ENCODE measurements at places on chromosomes 5 and 9.

- no peak for DNase-seq
These were observed 24.2 kb upstream of the CFAP157 start for GRCh38 chr9:127682351-127683136.

DNA sequence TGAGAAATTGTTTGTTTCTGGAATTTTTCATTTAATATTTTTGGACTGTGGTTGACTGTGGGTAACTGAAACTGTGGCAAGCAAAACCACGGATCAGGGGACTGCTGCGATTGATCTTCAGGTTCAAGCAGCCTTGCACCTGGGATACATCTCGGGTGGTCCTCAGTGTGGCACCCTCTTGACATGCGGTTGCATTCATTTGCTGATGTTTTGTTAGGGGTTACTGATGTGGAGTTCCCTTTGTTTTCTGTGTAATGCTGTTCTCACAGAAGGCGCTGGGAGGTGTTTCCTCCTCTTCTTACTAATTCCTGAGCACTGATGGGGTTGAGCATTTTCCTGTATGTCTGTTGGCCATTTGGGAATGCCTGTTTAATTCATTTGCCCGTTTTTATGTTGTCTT, 60.4 kb downstream of the EHMT1 start:
- DNase-seq, result no peak

DNA sequence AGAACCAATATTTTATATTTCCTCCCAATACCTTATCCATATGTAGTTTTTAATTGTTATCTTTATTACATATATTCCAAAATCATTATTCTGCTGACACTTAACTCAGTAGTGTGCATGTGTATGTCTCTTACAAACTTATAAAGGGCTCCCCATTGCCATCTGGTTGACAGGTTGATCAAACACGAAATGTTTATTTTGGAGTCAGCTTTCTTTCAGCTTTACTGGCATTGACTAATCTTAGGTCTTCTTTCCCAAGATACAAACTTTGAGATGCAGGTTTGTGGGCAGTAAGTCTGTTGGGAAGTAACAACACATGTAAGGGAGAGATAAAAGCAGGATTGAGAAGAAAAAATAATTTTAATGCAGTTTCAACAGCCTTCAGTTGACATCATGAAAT, 716.0 kb upstream of the CHD1 start:
- DNase-seq, result no peak

DNA sequence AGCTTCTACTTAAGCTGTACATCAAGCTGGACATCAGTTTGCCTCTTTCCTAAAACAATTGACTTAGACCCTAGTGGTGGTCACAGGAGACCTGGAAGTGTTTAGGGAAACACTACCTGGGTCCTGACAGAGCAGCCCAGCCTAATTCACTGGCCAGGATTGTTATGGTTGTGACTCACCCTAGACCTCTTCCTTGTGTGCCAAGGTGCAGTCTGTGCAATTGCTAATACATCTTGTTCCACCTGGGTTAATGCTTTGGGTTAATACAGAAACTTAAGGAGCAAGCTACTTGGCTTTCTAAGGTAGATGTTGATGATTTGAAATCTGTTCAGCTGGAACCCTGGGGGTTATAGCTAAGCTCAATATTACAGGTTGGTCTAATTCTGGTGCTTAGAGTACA, 48.7 kb upstream of the SLC46A2 start:
- no peak for DNase-seq

DNA sequence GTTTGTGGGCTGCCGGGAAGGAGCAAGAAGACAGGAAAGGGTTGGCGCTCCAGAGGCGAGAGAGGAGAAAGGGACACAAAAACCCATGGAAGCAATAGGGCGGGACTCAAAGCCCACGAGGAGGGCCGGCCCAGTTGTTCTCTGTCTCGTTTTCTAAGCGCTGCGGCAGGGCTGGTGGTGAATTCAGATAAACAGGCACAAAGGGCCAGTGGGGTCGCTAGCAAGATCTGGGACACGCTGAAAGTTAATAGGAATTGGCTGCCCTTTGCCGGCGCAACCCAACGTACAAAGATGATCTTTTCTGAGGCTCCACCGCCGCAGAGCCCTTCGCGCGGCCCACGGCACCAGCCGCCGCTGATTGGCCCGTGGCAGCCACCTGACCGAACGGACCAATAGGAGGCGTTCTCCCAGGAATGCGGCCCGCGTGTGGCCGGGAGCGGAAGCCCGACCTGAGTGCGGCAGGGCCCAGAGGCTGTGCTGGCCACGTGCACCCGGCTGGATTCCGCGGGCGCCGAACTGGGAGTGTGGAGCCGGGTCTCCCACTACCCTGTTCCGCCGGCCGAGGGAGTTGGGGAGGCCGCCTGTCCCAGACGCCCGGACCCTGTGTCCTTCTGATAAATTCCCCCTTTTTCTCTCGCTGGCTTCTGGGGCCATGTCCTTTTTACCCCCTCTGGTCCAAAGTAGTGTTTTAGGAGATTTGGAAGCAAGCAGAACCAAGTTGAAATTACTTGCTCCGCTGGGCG, 16.8 kb upstream of the NSD1 start:
- DNase-seq, result peak; percentile 28

GRCh38 chr9:117873664-117874063, 169.5 kb downstream of the TLR4 start:
- no peak for DNase-seq

DNA sequence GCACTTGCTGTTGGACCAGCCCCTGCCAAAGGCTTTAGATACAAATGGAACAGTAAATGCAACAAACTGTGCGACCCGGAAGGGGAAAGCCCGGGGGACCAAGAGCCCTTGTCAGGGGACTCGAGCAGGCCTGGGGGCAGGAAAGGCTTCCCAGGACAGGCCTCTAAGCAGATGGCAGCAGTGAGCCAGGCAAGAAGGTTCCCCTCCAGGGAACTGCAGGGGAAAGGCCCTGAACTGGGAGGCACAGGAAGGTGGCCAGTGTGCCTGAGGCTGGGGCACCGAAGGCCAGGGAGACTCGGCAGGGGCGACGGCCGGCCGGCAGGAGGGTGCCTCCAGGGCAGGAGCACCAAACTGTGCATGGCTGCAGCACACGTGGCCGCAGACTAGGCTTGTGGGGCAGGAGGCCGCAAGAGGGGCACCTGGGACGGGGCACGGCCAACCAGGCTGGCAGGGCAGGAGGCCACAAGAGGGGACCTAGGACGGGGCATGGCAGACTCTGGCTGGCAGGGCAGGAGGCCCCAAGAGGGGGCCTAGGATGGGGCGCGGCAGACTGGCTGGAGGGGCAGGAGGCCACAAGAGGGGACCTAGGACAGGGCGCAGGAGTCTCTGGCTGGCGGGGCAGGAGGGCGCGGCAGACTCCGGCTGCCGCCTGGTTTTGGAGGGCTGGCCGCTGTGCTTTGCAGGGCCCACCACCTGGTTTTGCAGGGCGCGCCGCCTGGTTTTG, 10.0 kb downstream of the VAV2 start:
- no peak for DNase-seq

- peak; percentile 18 for DNase-seq
These were observed 1.9 kb downstream of the CEL start for GRCh38 chr9:133063500-133064231.

GRCh38 chr5:21834863-21835262, 1018.3 kb downstream of the CDH12 start:
- DNase-seq, result no peak

- DNase-seq, result peak; percentile 96
These were observed 1.3 kb upstream of the RNF208 start for GRCh38 chr9:137223078-137223970.

DNA sequence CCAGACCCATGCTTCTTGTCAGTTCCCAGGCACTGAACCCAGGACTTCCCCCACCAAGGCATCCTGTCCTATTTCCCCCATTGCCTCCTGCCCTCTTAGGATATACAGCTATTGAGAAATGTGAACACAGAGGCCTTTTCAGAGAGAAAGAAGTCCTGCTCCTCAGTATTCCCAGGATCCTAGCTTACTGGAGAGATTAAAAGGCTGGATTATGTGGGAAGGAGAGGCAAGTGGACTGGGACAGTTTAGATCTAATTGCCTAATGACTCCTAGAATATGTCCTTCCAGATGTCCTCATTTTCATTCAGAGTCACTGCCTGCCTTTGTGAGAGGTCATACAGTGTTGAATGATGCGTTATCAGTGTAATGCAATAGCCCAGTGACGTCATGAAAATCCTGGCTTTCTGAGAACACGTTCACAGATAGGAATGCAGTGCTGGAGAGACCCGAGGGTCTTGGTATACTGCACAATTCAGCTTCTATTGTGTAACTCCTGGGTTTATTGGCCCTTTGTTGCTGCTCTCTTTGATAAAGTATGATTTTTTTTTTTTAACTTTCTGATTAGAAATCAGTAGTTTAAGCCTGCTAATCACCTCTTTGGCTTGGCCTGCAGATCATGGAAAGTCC, 26.2 kb downstream of the WWC1 start:
- no peak for DNase-seq

- DNase-seq, result no peak
These were observed 37.9 kb downstream of the GLRA1 start for GRCh38 chr5:151886546-151887275.

DNA sequence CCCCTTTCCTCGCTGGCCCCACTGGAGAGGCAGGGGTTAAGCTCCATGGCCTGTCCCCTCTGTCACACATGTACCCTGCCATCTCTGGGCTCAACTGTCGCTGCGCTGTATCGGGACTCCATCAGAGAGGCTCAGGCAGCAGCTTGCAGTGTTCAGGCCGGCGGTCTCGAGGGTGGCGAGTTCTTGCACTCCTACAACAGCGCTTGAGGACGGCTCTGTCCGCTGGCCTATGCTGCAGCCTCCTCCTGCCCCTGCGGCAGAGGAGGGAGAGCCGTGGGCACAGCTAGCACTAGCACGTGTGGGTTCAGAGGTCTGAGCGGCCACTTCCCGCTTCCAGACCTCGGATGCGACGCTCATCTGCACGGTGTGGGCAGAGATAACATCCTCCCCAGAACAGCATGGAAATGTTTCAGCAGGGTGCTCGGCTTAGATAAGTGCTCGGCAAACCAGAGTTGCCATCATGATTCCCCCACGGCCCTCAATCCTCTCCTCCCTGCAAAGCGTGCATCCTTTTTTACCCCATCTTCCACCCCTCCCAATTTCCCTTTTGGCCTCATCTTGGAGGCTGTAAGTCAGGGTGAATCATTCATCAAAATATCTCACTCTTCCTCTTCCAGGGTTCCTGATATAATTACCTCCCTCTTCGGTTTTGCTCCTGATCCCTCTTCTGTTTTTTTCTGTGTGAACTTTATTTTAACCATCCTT, 41.9 kb upstream of the FUBP3 start:
- no peak for DNase-seq

DNA sequence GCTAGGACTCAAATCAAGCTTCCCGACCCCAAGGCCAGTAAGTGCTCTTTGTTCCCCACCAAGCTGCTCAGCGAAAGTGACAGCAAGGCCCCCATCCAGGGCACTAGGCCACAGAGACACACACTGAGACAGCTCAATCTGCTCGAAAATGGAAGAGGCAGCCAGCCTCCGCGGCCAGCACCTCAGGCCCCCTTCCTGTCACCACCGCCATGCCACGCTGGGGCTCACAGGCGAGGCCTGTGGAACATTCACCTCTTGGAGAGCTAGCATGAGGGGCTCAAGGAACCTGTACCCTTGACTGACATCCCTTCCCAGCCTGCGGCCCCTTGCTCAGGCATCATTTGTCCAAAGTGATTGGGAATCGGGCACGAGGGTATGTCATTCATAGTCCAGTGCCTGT, 71.4 kb downstream of the PAX5 start:
- no peak for DNase-seq

DNA sequence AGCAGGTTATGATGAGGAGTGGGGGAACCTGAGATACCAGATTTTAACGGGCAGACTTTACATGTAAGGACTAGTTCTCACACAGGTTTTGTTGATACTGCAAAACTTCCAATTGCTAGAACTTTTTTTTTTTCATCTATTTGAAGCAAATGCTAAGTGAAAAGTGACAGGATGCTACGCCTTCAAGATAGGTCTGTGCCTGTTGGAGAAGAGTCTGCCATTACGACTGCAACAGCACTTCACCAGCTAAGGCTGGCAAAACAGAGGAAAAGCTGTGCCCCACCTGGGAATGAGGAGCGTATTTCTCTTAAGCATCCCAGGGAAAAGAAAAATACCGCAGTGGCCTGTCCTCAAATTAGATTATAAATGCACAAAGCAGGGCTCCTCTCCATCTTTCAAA, 102.0 kb upstream of the CDH6 start:
- DNase-seq, result no peak

DNA sequence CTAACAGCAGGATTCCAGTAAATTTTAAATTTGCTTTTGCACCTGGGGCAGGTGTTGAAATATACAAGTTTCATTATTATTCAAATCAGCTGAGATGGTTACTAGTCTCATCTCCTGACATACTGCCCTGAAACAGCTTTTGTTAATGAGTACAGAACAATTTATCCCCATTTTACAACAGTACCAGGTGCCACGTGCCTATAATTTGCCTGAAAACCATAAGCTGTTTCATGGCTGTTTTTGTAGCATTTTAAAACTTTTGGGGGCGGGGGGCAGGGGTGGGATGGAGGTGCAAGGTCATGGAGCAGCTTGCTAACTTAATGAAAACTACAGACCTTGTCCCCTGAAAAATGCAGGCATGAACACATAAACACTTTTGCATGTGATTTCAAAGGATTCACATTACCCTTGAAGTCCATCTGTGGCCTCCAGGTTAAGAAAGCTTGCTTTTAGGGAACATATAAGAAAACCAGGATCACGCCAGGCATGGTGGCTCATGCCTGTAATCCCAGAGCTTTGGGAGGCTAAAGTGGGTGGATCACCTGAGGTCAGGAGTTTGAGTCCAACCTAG, 42.1 kb downstream of the TIMD4 start:
- no peak for DNase-seq

All from D341Med (cell line).